ENCODE measurements at places on chromosomes 4 and X.

DNA sequence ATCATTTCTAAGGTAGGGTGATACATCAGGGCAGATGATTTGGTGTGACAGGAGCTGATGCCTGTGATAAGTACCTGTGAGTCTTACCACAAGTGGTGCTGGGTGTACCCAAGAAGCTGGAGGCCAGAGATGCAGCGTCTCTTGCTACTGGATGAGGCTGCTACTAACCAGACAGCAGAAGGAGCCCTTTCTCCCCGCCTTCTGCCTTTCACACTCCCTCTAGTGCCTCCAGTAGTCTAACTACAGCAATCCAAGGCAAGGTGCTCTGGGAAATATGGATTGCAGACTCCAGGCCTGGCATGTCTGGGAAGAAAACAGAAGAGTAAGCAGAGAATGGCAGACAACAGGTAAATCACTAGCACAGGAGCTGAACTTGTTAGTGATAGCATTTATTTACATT lies 470.8 kb downstream of the NKX6-1 start:
- DNase-seq: no peak

- no peak for DNase-seq
Observed at GRCh38 chrX:108019382-108019875, 25.4 kb upstream of the VSIG1 start.

DNA sequence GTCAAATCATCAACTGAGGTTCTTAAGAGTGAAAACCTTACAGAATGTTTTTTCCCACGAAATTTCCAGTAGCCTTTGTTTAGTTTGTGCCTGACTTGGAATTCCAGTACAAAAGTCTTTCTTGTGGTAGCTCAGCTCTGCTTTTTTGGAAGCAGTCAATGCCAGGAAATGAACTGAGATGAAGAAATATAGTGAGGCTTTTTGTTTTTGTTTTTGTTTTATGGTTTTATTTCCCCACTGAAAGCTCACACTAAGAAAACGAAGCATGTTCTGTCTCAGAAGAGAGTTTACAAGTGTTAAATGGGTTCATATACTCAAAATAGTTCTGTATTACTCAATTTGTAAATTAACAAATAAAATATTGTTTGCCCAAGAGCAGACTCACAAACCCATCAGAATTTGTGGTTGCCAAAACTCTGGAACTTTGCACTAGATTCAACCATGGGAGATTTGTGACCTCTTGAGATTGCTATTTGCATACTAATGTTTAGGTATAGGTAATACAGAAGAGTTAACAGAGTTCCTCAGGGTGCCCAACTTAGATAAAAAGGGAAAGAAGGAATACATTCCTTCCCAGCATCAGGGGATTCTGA lies 1060.8 kb downstream of the FAT4 start:
- DNase-seq: no peak

- DNase-seq: no peak
Observed at GRCh38 chrX:72180539-72180938, 1.0 kb upstream of the PIN4 start.

GRCh38 chr4:143036443-143036842 lies 148.3 kb upstream of the USP38 start:
- DNase-seq: no peak
